ENCODE measurements at places on chromosomes 13 and 19.

DNA sequence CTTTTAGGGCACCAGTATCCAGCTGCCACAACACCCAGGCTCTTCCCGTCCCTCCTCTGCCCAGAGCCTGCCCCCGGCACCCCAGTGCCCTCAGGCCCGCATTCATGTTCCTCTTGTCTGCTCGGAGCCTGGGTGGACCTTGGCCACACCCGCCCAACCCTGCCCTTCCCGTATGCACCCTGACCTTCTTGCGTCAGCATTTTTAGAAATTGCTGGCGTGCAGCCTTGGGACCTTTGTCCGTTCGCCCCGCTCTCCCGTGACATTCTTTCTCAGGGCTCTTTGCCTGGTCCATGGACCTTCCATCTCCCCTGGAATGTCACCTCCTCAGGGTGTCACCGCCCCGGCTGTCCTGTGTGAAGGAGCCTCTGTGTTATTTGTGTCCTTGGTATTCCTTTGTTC, 7.6 kb downstream of the NUCB1 start:
- DNase-seq = no peak

GRCh38 chr13:114016321-114017027, 42.6 kb upstream of the C13orf46 start:
- no peak for DNase-seq

GRCh38 chr13:69389899-69390298, 717.7 kb upstream of the ATXN8OS start:
- no peak for DNase-seq

DNA sequence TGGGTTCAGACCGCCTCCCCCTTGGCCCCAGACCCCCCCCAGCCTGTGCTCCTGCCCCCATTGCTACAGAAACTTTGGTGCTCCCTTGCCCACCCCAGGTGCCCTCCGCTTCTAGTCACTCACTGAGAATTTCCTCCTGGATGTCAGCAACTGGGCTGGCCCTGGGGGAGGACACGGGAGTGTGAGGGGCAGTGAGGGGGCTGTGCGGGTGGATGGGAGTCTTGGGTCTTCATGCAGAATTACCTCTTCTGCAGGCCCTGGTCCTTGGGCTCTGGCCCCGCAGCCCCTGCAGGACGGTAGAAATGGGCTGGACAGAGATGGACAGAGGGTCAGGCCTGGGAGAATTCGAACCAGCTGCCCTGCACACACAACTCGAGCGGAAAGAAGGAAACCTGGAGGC, 4.8 kb downstream of the LILRB5 start:
- DNase-seq = no peak

DNA sequence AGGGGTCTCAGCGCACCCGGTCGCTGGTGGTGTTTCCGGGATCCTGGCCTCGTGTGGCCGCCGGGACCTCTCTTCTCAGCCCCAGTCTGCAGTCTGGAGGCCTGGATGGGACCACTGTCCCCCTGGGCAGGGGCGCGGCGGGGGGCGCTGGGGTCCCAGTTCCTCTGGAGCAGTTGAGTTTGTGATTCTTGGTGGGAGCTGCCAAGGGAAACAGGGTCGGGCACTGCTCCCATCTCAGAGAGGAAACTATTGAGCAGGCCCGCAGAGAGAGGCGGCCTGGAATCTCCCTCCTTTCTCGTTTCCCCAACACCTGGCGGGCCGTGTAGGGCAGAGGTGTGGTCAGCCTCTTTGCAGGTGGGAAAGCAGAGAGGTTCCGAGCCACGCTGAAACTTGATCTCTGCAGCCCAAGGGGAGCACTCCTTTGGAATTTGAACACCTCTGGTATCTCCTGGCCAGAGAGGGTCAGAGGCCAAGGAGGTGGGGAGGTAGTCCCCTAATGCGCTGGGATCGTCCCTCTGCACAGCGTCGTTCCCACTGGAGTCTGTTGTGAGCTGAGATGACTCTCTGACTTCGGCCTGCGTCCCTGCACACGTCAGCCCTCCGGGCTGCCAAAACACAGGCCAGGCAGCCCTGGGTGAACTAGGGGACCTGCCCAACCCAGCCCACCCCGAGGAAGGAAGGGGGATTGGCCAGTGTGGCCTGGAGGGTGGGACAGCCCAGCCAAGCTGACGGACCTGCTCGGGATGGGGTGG, 741 bp downstream of the PLEKHF1 start:
- DNase-seq = peak; percentile 37

DNA sequence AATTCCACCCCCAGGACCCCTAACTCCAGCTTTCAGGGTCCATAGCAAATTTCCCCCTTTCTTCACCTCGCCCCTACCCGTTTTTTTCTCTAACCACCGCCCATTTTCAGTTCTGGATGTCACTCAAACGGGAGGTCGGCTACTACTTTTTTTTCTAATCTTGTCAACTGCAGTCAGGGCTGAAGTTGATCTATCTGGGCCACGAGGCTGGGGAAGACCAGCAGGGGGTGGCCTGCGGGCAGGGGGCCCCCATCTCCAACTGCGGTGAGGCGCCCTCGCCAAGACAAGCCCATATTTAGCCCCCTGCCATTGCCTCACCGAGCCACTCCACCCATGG, 748 bp downstream of the LHFPL6 start:
- no peak for DNase-seq

DNA sequence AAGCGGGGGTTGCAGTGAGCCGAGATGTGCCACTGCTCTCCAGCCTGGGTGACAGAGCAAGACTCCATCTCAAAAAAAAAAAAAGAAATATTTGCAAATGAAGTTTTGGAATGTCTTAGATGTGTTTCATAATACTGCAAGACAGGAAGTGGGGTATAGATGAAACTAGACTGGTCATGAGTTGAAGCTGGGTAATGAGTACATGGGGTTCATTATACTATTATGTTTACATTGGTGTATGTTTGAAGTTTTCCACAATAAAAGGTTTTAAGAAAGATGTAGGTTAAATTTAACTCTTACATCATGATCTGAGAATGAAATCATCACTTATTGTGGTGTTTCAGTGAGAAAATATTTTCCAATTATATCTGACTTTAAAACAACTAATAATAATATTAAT, 19.0 kb downstream of the FNDC3A start:
- no peak for DNase-seq

GRCh38 chr13:83943530-83944279, 61.4 kb upstream of the SLITRK1 start:
- DNase-seq = no peak

GRCh38 chr13:77345150-77345780, 18.4 kb upstream of the MYCBP2 start:
- DNase-seq = peak; percentile 40

DNA sequence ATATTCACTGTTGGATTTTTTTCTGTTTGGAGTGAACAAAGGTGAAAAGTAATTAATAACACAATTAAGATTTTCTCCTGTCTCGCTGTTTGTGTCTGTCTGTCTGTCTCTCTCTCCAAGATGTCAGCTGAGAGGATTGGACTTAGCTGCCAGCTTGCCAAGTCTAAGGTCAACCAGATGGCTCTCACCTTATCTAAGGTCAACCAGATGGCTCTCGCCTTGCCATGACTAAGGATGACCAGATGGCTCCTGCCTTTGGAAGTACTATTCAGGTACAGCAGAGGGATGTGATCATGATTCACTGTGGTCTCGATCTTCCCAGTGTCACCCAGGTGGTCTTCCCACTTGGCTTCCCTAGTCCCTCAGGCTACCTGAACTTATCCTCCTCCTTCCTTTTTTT, 1436.4 kb downstream of the UQCRFS1 start:
- no peak for DNase-seq

DNA sequence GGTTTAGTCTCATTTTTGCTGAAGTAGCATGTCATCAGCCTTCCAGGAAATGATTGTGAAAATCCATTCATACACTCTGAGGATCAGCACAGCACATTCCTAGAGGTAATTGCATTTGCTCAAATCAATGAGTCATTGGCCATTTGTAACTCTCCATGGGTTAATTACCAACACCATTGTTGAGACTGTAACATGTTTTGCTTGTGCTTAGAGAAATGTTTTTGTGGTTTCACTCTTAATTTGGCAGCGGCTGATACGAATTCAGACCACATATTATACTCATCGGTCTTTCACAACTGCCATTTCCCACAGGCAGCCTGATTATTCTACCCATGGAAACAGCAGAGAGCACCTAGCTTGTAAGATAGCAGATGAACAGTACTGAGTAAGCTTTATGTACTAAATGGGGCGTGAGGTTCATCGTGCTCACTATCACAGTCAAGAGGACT, 110.3 kb downstream of the NHLRC3 start:
- DNase-seq = no peak

- DNase-seq = no peak
Measured at GRCh38 chr19:33304371-33304759, 2.0 kb upstream of the CEBPA start.

DNA sequence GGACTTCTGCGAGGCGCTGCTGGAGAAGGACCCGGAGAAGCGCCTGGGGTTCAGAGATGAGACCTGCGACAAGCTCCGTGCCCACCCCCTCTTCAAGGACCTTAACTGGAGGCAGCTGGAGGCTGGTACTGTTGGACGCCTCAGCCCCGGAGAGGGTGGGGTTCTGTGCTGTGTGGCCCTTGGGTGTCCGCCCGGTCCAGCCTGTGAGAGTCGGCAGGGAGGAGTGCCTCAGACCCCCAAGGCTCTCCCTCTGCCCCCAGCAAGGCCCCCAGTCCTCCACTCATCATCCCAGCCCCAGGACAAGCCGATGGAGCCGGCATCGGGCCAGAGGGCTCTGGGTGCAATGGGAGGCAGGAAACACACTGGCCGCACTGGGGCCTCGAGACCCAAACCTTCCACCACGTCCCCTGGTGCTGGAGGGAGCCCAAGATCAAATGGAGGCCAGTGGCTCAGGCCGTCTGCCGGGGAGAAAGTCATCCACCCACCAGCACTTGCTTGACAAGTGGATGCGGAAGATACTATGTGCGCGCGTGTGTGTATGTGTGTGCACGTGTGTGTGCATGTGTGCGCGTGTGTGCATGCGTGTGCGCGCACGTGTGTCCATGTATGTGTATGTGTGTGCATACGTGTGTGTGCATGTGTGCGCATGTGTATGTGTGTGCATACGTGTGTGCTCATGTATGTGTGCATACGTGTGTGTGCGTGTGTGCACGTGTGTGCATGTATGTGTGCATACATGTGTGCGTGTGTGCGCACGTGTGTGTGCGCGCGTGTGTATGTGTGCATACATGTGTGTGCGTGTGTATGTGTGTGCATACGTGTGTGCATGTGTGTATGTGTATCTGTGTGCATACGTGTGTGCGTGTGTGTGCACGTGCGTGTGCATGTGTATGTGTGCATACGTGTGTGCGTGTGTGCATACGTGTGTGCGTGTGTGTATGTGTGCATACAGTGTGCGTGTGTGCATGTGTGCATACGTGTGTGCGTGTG, 25.8 kb upstream of the TMEM255B start:
- no peak for DNase-seq

- no peak for DNase-seq
Measured at GRCh38 chr13:112918266-112918665, 50.7 kb upstream of the MCF2L start.

DNA sequence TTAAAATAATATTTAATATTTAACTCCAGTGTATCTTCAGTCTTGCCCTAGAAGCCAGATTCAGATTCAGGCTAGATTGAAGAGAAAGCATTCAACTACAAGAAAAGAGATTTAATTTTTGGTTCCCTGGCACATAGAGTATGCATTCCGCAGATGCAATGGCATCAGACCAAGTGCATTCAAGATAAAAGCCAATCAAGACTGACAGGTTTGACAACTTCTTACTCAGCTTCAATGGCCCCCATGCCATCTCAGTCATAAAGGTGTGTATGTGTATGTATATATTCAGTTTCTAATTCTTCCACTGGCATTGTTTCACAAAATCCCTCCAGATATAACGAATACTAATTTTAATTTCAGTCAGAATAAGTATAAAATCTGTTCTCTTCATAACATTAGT, 650.8 kb upstream of the GPC6 start:
- DNase-seq = no peak

GRCh38 chr13:29763436-29764180, 86.8 kb downstream of the UBL3 start:
- peak; percentile 2 for DNase-seq

- no peak for DNase-seq
Measured at GRCh38 chr13:72004784-72005374, 137.9 kb upstream of the DACH1 start.

- no peak for DNase-seq
Measured at GRCh38 chr19:30882411-30883005, 466.7 kb downstream of the TSHZ3 start.

- DNase-seq = no peak
Measured at GRCh38 chr13:79786176-79786575, 305.2 kb downstream of the NDFIP2 start.

DNA sequence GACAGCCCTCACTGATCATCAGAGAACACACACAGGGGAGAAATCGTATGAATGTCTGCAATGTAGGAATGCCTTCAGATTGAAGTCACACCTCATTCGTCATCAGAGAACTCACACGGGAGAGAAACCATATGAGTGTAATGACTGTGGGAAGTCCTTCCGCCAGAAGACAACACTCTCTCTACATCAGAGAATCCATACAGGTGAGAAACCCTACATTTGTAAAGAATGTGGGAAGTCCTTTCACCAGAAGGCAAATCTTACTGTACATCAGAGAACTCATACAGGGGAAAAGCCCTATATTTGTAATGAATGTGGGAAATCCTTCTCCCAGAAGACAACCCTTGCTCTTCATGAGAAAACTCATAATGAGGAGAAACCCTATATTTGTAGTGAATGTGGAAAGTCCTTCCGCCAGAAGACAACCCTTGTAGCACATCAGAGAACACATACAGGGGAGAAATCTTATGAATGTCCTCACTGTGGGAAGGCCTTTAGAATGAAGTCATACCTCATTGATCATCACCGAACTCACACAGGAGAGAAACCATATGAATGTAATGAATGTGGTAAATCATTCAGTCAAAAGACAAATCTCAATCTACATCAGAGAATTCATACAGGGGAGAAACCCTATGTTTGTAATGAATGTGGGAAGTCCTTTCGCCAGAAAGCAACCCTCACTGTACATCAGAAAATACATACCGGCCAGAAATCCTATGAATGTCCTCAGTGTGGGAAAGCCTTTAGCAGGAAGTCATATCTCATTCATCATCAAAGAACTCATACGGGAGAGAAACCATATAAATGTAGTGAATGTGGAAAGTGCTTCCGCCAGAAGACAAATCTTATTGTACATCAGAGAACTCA, 32.5 kb downstream of the ZNF567 start:
- no peak for DNase-seq

DNA sequence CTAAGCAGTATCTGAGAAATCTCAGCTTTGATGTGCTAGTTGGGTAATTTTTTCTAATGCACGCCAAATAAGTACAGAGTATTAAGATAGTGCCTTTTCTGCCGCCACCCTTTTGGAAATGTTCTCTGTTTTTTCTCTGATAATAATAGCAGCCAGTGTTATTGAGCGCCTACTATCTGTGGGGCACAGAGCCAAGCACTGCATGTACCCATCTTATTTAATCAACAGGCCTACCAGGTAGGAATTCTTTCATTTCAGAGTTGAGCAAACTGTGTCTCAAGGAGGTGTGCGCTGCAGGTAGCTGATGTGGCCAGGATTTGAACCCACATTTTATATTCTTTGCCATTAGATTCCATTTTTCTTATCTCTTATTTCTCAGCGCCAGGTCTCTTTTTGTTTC, 1.4 kb downstream of the EPN1 start:
- no peak for DNase-seq

GRCh38 chr13:21235174-21235573, 58.7 kb downstream of the MRPL57 start:
- DNase-seq = no peak

GRCh38 chr13:110989331-110989730, 74.5 kb upstream of the ANKRD10 start:
- DNase-seq = no peak

- peak; percentile 62 for DNase-seq
Measured at GRCh38 chr19:12035220-12036172, at the start of gene ZNF433. TSS of gene ZNF433 (minus strand) at chr19:12035679. CDS start at chr19:12035539, 140 bp downstream.
